ENCODE measurements at places on chromosomes 3 and 15.

DNA sequence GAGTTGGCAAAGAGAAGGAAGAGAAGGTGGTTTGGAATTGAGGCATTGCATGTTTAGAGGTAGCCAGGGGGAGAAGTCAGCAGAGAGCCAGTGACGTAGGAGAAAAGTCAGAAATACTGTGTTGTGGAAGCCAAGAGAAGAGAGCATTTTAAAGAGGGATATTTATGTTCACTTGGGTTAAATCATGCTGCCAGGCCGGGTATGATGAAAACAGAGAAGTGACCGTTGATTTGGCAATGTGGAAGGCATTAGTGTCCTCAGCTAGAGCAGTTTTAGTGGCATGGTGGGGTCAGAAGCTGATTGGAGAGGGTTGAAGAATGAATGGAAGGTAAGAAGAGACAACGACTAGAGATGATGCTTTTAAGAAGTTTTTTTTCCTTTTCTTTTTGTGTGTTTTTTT is 24.5 kb downstream of the RASA2 start:
- DNase-seq, result no peak

- DNase-seq, result no peak
Measured at GRCh38 chr3:64878362-64878761, 190.6 kb upstream of the ADAMTS9 start.

DNA sequence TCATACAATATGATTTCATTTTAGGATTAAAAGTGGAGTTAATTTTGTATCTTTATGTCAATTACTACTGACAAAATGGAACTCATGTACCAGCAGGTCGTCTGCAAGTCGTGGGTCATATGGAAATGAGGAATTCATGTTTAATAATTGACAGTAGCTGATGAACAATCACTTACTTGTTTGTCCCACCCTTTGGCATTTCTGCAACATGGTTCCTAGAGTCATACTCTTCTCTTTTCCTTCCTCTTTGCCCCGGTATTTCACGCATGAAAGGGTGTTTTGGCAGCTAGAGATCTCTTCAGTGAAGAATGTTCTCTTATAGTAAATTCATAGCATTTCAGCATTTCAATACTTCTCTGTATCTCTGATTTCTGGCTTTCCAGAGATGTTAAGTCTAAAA is 133.3 kb upstream of the SLC24A5 start:
- no peak for DNase-seq

- DNase-seq, result no peak
Measured at GRCh38 chr3:143443851-143444331, 324.3 kb downstream of the CHST2 start.

DNA sequence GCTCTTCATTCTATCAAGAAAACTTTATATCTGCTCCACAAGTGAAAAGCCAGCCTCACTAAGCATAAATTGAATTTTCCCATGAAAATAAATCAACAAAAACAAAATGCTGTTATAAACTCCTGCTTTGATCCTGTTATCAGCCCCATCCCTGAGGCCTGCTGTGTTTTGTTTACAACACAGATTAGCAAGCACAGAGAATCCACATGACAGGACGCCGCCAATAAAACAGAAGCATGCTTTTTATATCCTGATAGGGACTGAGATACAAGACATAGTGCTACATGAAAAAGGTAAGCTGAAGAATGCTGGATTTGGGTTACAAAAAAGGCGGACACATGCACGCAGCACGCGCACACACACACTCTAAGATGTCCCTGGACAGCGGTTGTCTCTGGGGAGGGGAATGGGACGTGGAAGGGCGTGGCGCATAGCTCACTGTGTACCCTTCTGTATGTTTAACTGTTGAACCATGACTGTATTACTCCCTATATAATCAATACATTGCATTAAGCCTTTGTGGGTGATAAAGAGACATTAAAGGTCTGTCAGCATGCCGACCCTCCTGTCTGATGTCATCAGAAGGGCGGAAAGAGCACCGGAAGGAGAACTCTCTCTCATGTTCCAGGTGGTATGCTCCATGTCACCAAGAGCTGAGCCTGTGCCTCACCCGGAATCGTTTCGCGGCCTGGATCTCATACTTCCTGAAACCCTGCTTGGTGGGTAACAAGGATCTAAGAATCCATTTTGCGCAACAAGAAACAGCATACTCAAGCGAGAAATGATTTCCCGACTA is 93.9 kb downstream of the IQSEC1 start:
- no peak for DNase-seq

DNA sequence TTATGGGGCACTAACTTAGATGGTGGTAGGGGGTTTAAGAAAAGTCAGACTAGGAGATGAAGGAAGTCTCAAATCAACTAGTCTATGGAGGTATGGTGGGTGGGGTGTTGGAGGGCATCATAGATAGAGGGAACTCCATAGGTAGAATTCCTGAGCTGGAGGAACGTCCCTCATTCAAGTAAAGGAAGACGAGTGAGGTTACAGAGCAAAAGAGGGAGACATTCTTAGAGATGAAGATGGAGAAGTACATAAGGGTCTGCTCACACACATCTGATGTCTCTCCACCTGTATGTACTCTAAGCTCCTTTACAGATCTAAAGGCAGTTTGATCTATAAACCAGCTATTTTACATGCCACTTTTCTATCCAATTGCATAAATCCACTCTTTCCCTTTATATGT is 1.4 kb downstream of the PLSCR1 start:
- no peak for DNase-seq

DNA sequence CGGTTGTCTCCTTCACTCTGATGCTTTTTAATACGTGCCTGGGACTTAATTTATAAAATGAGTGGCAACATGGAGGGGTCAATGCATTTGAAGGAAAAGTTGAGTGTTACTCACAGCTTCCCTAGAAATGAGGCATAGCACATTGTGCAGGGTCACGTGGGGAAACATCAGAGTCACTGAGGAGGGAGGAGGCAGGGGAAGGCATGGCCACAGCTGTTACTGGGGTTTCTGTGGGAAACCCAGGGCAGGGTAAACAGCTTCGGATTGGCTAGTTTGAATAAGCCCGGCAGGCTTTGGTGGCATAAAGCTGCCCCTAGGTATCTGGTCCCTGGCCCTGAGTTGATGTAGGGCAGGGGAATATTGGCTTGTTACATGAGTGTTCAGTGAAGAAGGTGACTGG is 98.9 kb upstream of the ST8SIA2 start:
- DNase-seq, result peak; percentile 13

GRCh38 chr3:123282461-123282860 is 80.7 kb downstream of the SEC22A start:
- no peak for DNase-seq

DNA sequence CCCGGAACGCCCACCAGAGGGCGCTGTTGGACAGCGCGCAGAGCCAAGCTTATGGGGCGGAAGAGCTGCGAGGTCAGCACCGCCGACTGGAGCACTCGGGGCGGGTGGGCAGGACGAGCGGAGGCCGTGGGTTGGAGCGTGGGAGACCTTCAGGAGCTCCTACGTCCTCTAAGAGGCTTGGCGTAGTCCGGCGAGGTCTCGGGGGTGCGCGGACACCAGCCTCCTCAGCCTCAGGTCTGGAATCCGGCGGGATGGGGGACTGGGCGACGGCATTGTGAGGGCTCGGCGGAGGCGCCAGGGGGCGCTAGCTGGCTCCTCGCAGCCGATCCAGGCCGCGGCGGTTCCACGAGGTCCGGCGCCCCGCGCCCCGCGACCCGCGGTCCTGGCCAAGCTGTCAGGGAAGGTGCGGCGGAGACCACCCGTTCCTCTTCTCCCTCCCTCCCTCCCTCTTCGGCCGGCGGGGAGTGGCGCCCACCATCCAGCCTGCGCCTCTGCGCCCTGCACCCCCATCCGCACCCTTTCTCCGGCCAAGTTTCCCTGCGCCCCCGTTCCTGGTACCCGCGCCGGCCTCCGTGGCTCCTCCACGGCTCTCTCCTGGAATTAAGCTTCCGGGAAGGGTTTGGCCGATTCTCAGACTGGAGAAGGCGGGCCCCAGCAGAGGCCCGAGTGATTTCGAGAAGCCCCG is 24.3 kb upstream of the POLG start:
- peak; percentile 91 for DNase-seq

- DNase-seq, result no peak
Measured at GRCh38 chr3:3907023-3907422, 107.8 kb downstream of the LRRN1 start.

GRCh38 chr3:111215481-111215880 is 143.9 kb downstream of the NECTIN3 start:
- no peak for DNase-seq

- no peak for DNase-seq
Measured at GRCh38 chr15:90903733-90904536, 833 bp downstream of the MAN2A2 start.

GRCh38 chr3:157534725-157535161 is 31.5 kb upstream of the VEPH1 start:
- no peak for DNase-seq

DNA sequence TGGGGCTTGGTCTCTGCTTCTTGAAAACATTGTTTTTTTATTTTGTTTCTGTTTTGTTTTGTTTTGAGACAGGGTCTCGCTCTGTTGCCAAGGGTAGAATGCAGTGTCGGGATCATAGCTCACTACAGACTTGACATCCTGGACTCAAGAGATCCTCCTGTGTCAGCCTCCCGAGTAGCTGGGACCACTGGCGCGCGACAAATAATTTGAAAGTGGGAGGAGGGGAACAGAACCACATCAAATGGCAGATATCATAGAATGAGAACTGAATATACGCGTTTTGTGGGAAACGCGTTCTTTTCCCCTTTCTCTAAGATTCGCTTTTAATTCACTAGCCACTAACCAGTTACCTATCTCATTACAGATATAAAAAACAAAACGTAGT is 641 bp upstream of the VPS13C start:
- no peak for DNase-seq

GRCh38 chr3:24111711-24112110 is 166.6 kb downstream of the NR1D2 start:
- no peak for DNase-seq

DNA sequence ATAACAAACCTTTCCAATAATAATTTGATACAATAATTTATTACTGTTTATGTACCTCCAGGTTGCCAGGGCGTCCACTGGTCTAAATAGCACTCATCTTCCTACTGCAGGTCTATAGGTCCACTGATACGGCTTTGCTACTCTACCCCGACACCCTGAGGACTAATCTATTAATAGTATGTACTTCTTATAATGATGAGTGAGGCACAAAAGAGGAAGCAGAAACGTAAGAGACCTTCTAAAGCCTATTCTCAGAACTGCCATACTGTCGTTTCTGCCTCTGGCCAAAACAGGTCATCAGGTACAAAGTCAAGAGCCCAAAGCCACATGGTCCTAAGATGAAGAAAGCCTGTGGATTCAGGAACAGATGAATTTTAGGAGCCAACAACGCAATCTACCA is 163.2 kb upstream of the GRM7 start:
- no peak for DNase-seq

Data from thymus (tissue), 14 donors.